ENCODE measurements at places on chromosomes 7 and 10.
A peak's percentile ranks its signal among the peaks of the same experiment; 100 is the strongest.

DNA sequence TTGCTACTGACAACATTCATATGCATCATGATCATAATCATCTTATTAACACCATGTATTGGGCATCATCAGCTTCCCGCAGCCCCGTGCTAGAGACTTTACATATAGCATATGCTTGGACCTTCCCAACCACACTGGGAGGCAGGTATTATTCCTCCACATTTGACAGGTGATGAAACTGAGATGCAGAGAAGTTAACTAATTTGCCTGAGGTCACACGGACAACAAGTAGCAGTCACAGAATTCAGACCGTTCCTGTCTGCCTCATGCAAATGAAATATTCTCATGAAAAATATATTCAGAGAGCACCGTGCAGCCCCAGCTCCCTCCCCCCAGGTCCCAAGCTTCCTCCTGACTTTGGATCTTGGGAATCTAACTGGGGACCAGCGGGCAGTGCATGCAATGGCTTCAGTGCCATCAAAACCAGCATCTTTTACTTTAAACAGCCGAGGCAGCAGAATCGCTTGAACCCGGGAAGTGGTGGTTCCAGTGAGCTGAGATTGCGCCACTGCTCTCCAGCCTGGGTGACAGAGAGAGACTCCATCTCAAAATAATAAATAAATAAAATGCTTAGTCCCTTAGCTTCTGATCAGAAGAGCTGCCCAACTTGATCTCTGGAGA lies 112.2 kb upstream of the GPR26 start:
- DNase-seq: no peak

- DNase-seq: no peak
Observed at GRCh38 chr7:100685631-100686145, 8.4 kb downstream of the GIGYF1 start.

GRCh38 chr10:101223274-101224059 lies 5.8 kb downstream of the LBX1 start:
- no peak for DNase-seq

- no peak for DNase-seq
Observed at GRCh38 chr10:116665541-116666125, 44.9 kb downstream of the PNLIPRP2 start.

- no peak for DNase-seq
Observed at GRCh38 chr7:122055073-122055472, 89.0 kb downstream of the AASS start.

DNA sequence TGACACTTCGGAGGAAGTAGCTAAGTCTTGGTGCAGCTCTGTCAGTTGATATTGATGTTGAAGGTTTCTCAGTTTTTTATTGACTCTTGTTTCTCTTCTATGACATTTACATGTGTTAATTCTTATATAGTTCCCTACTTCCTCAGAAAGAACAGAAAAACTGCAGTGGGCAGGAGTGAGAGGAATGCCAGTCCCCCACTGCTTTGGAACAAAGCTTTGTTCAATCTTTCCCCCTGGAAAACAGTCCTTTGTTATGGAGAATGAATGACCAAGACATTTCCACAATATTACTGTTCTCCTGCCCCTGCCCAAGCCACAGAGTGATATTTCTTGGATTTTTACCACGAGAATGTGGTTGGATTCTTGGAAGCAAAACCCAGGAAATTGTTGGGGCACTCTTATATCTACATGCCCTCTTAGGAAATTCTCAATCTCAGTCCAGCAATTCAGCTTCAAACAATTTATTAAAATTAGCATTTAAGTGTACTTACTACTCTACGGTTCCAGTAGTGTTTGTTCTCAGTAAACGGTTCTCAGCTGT lies 258.0 kb upstream of the KCND2 start:
- DNase-seq: no peak

DNA sequence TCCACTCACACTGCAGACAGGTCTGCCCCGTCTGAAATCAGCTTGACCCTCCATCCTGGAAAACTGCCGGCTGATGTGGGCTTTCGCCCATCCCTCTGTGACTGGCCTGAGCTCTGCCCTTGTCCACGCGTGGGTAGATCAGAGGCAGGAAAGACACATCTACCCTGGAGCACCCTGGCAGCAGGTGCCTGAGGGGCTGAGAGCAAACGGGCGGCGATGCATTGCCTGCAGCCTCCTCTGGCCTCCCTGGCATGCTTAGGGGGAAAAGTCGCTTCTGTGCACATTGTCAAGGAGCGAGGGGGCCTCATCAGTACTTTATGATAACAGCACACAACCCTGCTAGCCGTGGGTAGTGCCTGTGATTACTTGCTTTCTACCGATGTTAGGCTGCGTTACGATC lies 109.4 kb downstream of the ADARB2 start:
- no peak for DNase-seq

GRCh38 chr10:33579996-33580395 lies 245.5 kb upstream of the NRP1 start:
- no peak for DNase-seq

DNA sequence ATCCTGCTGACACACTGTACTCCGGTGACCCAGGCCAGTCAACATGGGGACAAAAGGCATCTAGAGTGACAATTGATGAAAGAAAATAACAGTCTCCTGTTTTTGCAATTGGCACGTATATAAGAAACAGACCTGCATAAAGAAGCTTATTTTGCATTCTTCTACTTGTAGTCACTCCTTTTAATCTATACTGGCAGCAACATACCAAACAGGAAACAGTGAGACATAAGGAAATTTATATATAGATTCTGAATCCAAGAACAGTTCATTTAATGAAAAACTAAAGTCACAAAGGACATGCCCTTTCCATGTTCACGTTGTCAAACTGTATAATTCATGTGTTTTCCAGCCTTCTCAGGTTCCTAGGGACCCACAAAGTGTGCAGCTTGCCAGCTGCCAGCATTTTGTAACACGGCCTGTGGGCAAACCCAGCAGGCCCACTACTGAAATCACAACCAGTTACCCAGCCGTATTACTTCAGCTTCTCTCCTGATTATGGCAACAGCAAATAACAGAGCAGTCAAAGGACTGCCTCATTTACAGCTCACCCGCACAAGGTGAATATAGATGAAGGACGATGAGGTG lies 72.3 kb downstream of the AMPH start:
- no peak for DNase-seq

DNA sequence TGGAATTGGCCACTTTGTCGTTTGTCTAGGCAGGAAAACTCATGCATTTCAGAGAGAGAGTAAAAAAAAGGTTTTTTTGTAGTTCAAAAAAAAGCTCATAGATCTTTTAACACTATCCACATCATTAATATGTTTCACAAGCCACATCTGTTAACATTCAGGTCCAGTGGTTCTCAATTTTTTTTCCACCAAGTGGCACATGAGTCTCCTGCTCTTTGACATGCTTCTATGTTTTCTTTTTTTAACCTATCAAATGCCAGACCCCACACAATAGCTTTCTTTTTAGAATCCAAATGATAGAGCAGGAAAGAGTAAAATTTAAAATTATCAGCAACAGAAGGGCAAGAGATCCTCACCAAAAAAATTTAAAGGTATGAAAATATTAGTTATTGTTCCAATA lies 20.3 kb downstream of the NOD1 start:
- no peak for DNase-seq

DNA sequence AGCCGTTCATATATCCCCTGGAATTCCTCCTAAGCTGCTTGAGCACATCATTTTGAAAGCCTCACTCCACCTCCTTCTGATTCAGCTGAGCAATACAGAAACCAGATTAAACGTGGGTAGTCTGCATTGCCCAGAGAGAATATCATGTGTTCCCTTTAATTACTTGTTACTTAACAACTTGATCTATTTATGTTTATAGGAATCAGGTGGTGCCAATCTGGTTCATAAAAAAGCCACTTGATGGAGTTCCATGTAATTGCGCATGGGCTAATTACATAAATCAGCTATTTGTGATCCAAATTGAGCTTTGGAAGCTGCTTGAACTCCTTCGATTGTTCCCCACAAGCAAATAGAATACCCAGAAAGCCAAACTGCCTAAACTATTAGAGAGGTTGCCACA lies 114.7 kb upstream of the ADCY1 start:
- DNase-seq: no peak

- DNase-seq: no peak
Observed at GRCh38 chr7:24038993-24039392, 245.0 kb upstream of the NPY start.

GRCh38 chr7:22082886-22083703 lies 137.4 kb upstream of the CDCA7L start:
- peak; percentile 59 for DNase-seq

GRCh38 chr7:51785876-51786275 lies 469.3 kb upstream of the COBL start:
- no peak for DNase-seq

DNA sequence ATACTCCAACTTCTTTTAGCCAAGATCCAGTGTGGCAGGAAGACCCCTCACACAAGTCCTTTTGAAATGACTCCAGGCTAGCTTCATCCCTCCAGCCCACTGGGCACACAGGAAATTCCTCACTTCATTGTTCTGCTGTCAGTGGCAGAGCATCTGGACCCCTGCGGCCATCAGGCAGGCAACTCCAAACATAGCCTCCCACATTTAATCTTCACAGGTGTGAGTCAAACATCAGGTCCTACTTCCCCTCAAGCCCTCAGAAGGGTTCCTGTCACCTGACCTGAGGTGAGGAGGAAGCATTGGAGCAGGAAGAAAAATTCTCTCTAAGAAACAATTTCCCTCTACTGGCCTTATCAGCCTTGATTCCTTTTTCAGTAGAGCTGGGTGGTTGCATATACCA lies 51.1 kb upstream of the C1GALT1 start:
- DNase-seq: no peak

- DNase-seq: no peak
Observed at GRCh38 chr7:90262438-90262837, 17.5 kb downstream of the CFAP69 start.

GRCh38 chr10:29691564-29692072 lies 56.8 kb upstream of the SVIL start:
- peak; percentile 18 for DNase-seq

GRCh38 chr10:63414481-63415260 lies 51.1 kb downstream of the JMJD1C start:
- DNase-seq: no peak

- no peak for DNase-seq
Observed at GRCh38 chr7:33760834-33761233, 144.5 kb upstream of the BMPER start.

- no peak for DNase-seq
Observed at GRCh38 chr10:64039198-64039597, 518.0 kb downstream of the REEP3 start.

GRCh38 chr10:28719789-28720436 lies 42.6 kb downstream of the BAMBI start:
- DNase-seq: no peak
